DMS53 (cell line): ENCODE measurements at places on chromosomes 5 and 9.

DNA sequence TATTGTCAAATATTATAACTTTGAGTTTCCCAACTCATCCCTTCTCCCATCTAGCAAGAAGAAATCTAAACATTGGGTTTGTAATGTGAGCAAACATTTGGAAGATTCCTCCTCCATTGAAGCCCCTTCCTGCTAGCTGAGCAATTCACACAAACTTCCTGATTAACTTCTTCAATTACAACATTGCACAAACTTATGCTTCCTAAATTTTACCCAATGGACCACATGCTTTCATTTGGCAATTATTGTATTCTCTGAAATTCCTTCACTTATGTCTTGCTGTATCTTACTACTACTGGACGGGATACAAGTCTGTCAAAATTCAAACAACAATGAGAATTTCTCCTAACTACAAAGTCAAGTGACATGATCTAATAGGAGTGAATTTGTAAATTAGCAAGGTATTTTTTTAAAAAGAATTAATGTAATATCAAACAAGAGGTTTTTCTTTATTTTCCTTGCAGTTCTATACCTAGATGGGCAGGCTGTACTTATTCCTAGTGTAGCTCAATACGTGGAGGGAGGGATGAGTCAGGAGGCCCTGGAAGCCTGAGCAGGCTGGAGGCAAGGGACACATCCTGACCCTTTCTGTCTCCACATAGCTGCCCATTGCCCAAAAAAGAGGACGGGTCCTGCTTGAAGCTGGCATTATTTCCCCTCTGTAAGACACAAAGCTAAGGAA, 11.8 kb upstream of the IFNW1 start:
- peak; percentile 14 for DNase-seq

DNA sequence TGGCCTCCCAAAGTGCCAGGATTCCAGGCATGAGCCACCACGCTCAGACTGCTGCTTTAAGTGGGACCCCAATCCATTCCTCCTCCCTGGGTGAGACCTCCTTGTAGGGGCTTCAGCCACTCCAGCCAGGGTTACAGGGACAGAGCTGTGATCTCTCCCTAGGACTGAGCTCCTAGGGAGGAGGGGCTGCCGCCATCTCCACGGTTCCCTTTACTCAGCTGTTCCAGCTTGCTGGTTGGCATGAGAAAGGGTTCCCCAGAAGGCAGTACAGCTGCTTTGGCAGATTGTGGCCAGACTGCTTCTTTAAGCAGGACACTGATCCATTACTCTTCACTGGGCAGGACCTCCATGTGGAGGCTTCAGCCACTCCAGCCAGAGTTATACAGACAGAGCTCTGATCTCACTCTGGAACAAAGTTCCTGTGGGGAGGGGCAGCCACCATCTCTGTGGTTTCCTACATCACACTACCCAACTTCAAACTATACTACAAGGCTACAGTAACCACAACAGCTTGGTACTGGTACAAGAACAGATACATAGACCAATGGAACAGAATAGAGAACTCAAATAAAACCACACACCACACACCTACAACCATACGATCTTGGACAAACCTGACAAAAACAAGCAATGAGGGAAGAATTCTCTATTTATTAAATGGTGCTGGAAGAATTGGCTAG, 7.2 kb downstream of the INSL6 start:
- no peak for DNase-seq

- peak; percentile 24 for DNase-seq
Observed at GRCh38 chr9:127113191-127113972, 9.1 kb downstream of the ANGPTL2 start.

GRCh38 chr5:61953913-61954312, 352.1 kb upstream of the KIF2A start:
- no peak for DNase-seq

- DNase-seq, result no peak
Observed at GRCh38 chr9:90061187-90061586, 456.4 kb downstream of the GADD45G start.

GRCh38 chr9:18067548-18068120, 406.3 kb upstream of the ADAMTSL1 start:
- no peak for DNase-seq
